Fibroblast of upper back skin (primary cell): ENCODE measurements at places on chromosomes 3 and 15.

GRCh38 chr15:71649894-71650293, 160.5 kb upstream of the NR2E3 start:
- DNase-seq, result no peak

GRCh38 chr15:29910068-29910467, 87.8 kb upstream of the TJP1 start:
- no peak for DNase-seq

DNA sequence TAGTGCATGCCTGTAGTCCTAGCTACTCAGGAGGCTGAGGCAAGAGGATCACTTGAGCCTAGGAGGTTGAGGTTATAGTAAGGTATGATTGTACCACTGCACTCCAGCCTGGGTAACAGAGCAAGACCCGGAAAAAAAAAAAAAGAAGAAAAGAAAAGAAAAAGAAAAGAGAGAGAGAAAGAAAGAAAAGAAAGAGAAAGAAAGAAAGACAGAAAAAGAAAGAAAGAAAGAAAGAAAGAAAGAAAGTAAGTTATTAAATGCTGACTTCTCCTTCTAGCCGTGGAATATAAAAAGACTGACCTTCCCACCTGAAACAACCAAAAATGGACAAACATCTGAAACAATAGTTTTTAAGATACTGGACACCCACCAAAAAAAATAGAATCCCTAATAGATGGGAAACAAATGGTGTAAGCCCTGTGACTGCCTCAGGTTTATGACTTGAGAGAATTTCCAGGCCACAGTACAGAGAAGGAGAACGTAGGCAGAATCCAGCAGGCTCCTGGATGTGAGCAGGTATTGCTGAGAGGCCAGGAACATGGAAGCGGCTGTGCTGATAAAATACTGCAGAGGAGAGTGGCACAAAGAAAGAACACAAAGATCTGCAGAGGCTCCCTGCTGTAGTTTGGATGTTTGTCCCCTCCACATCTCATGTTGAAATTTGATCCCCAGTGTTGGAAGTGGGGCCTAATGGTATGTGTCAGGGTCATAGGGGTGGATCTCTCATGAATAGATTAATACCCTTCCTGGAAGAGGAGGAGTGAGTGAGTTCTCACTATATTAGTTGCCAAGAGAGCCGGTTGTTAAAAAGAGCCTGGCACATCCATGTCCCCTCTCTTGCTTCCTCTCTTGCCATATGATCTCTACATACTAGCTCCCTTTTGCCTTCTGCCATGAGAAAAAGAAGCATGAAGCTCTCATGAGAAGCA, 41.8 kb upstream of the PRSS50 start:
- DNase-seq, result no peak

GRCh38 chr3:14391033-14391432, 11.4 kb upstream of the SLC6A6 start:
- DNase-seq, result peak; percentile 65

GRCh38 chr3:127406309-127407025, 118.6 kb upstream of the PRR20G start:
- no peak for DNase-seq

DNA sequence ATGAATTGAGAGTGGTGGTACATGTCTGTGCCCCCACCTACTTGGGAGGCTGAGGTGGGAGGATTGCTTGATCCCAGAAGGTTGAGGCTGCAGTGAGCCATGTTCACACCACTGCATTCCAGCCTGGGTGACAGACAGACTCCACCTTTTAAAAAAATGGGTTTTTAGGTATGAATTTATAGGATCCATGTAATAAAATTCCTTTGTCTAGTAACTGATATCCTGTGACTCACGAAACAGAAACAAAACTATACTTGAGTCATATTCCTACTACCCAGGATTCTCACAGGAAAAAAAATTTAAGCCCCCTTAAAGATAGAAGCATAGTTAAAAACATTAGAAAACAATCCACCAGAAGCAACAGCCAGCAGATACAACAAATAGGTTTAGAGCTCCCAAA, 10.0 kb upstream of the CRTC3 start:
- DNase-seq, result peak; percentile 72

GRCh38 chr3:179446501-179446900, 4.8 kb downstream of the GNB4 start:
- DNase-seq, result peak; percentile 47

DNA sequence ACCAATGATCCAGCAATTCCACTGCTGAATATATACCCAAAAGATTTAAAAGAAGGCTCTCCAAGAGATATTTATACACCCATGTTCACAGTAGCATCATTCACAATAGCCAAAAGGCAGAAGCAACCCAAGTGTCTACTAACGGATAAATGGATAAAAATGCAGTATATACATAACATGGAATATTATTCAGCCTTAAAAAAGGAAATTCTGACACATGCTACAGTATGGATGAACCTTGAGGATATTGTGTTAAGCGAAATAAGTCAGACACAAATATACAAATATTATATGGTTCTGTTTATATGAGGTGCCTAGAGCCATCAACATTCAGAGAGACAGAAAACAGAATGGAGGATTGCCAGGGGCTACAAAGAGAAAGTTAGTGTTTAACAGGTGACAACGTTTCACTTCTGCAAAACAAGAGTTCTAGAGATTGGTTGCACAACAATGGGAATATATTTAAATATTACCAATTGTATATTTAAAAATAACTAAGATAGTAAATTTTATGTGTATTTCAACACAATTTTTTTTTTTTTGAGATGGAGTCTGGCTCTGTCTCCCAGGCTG, 69.4 kb downstream of the STAG1 start:
- no peak for DNase-seq

DNA sequence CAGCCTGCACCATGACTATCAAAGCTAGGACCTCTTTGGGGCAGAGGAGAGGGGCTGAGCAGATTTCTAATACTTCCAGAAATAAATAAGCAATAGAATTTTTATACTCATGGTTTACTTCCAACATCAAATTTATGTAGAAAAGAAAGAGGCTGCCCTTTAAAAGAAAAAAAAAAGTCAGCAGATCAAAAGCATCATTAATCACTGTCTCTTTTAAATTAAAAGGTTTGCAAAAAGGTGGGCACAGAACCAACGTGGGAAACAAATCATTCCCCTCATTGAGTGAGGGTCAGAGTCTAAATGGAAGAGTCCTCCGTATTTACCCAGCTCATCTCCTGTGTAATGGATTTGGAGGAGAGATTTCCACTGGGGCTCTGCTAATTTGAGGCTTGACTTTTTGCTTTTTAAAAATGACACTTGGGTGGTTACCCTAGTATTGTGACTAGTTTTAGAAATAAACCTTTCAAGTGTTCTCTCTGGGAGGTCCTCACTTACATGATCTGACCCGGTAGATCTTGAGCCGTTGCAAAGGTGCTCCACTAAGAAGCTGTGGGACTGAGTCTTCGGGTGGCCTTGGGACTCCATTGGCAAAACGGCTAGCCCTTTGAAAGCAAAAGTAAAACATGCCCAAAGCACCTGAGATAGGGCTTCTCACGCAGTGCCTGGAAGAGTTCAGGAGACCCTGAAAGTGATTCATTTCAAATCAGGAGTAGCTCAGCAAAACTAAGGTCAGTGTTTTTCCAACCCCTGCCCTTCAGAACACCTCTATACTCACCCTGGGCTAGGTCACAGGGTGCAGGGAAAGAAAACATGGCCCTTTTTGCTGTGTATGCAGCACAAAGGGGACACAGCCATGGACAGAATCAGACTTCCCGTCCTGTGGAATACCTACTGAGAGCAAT, 320.9 kb downstream of the FOXP1 start:
- no peak for DNase-seq

GRCh38 chr3:101228441-101228840, 91.9 kb downstream of the IMPG2 start:
- no peak for DNase-seq

DNA sequence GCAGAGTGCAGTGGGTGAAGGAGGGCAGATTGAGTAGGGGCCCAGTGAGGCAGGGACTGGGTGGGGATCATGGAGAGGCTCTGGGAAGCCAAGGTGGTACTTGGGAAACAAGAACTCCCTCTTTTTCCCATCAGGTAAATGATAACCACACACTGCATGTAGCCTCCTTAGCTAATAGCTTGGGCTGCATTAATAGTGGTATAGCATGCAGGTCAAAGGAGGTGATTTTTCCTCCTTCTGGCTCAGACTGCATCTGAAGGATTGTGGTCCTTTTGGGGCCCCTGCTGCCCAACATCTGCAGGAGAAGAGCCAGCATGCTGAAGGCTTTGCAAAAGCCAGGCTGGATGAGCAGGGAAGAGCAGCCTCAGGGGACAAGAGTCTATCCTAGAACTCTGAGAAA, 45.4 kb downstream of the PPCDC start:
- no peak for DNase-seq

DNA sequence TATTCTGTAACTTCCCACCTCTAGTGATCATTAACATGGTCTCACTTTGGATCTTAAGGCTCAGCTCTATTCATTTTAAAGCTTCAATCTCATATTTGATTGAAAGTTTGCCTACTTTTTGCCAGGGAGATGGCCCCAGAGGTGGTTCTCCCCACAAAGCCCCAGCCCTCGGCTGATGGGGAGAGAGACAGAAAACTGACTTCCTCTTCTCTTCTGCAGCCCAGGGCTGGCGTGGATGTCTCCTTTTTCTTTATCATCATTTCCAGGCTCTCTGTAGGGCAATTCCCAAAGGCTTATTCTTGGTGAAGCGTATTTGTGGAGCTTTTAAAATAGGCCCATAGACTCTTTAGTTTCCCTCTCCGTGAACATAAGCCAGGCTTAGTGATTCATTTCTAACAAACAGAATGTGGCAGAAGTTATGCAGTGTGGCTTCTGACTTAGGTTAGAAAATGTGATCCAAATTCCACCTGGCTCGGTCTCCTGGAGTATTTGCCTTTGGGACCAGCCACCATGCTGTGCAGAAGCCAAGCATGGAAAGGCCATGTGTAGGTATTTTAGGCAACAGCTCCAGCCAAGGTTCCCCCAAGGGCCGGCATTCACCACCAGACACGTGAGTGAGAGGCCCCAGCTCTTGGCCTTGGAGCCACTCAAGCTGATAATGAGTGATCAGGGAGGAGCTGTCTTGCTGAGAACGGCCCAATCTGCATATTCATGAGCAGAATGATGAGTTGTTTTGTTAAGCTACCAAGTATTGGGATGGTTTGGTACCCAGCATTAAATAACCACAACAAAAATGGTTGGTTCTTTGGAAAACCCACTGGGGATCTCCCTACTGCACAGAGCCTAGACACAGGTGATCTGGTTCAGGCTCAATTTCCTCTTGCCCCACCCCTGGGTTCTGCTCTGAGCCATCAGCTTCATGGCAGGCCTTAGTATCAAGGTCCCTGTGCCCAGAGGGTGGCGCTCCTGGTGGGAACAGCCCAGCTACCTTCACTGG, 353.2 kb upstream of the PROK2 start:
- peak; percentile 19 for DNase-seq

- no peak for DNase-seq
These were observed 142.8 kb upstream of the ATP2B2 start for GRCh38 chr3:10648181-10648580.

DNA sequence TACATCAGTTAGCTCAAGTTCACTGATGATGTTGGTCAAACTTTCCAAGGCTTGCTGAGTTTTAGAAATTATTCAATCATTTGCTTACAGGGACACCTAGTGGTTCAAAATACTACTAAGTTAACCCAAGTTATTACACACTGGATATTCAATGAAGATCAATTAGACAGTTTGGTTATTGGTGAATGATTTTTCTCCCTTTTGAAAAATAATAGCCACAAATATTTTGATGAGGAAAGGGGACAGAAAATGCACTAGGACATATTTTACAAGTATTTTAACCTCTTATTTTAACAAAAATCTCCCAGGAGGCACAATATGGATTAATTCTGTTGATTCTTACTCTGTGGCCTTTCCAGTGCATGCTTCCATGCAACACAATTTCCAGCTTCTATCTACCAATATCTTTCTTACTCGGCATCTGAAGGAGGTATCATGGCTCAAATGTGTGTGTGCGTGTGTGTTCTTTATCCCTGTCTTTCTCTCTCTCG, 20.1 kb upstream of the GOLGA6L2 start:
- DNase-seq, result peak; percentile 7

- DNase-seq, result no peak
These were observed 49.3 kb upstream of the SCN5A start for GRCh38 chr3:38698760-38699159.

DNA sequence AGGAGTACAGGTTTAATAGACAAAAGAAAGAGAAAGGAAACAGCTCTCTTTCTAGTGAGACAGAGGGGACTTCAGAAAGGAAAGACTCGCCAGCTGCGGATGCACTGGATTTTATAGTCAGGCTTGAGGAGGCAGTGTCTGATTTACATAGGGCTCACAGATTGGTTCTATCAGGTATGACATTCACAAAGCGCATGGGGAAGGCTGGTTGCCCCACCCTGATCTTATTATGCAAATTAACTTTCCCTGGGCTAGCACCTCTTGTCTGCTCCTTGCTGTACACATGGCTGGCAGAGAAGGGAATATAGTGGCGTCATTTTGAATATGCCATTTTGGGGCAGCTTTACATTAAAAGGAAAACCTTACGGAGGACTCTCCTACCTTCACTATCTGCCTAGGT, 938.4 kb upstream of the SEMA6D start:
- no peak for DNase-seq

DNA sequence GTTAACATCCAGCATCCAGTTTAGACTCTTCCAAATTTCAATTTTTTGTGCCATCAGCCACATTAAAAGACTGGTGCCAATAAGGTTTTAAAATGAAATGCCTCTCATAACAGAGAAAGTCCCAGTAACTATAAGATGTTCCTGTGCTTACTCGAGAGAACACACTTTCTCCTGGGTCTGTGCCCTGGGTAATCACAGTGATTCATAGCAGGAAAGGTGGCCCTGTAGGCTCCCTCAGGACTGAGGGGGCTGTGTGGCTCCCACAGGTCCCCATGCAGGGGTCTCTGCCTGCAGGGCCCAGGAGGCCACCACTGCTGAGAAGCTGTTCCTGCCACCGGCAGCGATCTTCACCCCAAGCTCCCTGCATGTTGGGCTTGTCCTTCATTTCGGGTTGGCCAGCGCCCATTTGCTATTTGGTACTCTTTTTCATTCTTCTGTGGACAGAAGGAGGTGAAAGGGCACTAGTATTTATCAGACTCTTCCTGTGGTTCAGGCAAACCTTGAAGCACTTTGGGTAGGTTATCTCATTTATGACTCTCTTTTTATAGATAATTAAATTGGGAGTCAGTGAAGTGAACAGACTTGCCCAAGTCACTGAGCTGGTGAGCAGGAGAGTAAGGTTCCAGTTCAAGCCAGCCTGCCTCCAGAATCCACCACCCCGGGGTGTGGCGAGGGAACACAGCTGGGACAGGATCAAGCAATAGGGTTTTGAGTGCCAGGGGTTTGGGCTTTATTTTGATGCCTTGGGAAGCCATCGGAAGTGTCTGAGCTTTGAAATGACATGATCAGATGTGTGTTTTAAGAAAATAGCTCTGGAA, 44.2 kb upstream of the PLXNA1 start:
- no peak for DNase-seq

- peak; percentile 62 for DNase-seq
These were observed 220.0 kb upstream of the UMPS start for GRCh38 chr3:124510290-124510689.
